ENCODE measurements at places on chromosomes 12 and 14.
A peak's percentile ranks its signal among the peaks of the same experiment; 100 is the strongest.

DNA sequence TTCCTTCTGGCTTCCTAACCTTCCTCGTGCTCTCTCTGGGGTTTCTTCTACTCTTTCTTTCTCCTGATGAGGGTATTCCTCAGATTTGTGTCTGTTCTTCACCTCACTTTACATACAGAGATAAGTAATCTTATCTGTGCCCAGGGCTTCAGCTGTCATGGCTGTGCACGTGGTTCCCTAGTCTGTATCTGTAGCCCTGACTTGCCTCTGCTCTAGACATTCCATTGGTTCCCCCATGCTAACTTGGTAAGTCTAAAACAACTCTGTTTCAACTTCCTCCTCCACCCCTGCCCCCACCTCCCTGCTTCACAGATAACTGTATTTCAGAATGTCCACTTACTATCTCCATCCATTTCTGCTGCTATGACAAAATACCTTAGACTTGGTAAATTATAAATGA, 10.8 kb downstream of the DIP2B start:
- no peak for DNase-seq

- no peak for DNase-seq
These were observed 12.2 kb upstream of the ITPR2 start for GRCh38 chr12:26845057-26845666.

DNA sequence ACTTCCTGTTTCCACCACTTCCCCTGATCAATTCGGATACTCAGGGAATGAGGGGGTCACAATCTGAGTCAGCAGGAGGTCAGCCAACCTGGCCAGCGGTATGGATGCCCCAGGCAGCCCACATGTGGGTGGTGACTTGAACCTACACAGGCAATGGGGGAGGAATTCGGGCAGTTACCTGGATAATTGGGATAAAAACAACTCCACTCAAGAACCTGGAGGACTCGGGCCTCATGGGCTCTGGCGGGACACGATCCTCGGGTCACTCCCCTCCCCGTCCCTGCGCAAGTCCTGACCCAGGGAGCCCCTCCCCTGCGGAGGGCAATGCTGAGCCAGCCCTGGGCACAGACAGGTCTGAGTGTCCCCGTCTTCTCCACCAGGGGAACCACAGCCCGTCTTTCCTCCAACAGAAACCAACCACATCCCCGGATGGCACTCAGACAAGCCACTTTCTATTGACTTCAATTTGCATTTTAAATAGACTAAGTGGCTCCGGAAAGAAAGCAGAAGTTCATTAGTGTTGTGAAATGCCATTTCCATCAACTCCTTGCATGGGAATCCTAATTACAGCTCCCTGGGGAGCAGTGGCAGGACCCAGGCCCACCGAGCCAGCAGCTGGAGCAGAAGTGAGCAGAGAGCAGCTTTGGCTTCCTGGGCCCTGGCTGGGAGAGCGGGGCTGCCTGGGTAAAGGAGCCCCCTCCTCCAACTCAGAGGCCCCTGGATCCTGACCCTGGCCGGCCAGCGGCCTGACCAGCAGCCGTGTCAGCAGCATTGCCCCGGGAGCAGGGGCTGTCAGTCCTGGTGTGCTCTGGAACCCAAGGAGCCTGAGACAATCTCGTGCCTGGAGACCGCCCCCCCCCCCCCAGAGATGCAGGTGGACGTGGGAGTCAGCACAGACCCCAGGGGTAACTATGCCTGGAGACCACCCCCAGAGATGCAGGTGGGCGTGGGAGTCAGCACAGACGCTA, 374.1 kb downstream of the ADGRD1 start:
- no peak for DNase-seq

DNA sequence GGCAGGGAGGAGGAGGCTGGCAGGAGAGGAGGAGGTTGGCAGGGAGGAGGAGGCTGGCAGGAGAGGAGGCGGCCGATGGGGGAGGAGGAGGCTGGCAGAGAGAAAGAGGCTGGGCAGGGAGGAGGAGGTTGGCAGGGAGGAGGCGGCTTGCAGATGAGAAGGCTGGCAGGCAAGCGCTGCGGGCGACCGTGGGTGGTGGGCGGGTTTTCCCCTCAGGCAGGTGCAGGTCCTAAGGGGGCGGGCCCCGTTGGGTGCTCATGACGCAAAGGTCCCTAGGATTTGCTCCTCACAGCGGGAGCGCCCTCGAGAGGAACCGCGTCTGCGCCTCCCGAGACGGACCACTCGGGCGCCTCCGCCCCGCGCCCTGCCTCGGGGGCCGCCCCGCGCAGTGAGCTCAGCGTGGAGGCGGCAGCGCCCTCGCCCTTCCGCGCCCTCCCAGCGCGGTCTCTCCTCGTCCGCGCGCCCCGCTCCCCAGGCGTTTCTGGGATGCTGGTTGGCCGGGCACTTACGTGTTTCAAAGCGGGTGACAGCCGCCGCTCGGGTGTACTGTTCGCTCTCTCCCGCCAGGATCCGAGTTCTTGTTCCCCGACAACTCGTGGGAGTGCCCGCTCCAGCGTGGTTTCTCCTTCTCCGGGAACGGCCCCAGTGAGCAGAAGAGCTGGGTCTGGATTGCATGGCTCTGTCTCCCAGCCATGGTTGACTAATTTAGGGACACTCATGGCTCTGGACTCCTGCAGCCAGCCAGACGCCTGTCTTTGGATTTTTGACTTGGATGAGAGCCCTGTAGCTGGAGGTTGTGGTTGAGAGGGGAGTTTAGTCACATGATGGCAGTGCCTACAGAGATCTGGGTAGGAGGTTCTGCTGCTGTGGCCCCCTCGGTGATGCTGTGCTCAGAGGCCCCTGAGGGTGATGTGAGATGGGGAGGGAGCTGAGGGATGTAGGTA, 64.1 kb upstream of the PPP4R3A start:
- peak; percentile 79 for DNase-seq

- no peak for DNase-seq
These were observed 498 bp downstream of the SLC39A2 start for GRCh38 chr14:20999591-20999990.

- peak; percentile 42 for DNase-seq
These were observed 702 bp downstream of the FAM222A start for GRCh38 chr12:109714141-109714912.

GRCh38 chr12:4648104-4648500, 749 bp downstream of the AKAP3 start:
- DNase-seq, result no peak

GRCh38 chr12:12665194-12665593, 30.8 kb downstream of the GPR19 start:
- no peak for DNase-seq

GRCh38 chr12:47801904-47802246, 17.8 kb downstream of the HDAC7 start:
- no peak for DNase-seq

DNA sequence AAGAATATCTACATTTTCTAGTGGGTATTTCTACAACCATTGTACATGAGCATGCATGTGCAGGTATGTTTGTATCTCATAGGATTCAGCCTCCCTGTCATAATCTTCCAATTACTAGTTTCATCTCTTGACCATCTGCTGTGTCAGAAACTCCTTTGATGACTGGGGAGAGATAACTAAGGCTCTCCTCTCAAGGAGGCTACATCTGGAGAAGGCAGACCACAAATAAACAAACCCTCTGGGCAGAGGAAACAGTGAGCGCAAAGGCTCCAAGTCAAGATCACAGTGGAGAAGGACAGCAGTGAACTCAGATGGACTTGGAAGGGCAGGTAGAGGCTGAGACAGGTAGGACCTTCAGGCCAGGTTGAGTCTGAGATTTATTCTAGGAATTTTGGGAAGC, 166.4 kb downstream of the PELI2 start:
- no peak for DNase-seq

DNA sequence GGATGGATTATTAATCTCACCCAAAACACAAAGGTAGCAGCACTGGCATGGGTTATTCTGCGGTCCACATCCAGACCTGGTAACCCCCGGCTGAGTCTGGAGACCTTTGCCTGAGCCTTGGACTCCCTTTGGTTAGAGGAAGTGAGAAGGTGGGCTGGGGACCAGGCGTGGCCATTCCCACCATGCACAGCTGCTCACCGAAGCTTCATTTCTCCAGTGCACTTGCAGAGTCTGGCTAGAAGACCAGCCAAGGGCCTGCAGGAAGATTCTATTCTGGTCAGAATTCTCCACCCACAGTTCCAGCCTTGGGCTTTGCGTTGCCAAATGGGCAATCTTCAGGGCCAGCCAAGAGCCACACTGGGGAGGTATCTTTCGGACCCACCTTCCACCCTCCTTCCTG, 73.0 kb downstream of the LGMN start:
- DNase-seq, result no peak

DNA sequence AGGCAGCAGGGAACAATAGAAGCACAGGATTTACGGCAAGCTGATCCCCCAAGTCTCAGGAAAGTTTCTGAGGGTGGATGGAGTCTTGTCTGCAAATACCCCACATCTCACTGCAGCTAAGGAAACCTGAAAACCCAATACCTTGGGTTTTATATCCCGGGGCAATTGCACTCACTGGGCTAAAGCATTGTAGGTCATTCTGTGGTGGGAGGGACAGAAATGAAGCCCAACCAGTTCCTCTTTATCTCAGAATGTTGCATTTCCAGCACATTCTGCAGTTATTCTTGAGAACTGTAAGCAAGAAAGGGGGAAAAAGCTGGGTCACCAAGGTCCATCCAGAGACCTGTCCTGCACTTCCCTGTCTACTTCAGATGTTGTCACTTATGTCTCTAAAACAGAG, 39.8 kb downstream of the C12orf42 start:
- no peak for DNase-seq

GRCh38 chr12:118098911-118099671, 4.7 kb downstream of the VSIG10 start:
- DNase-seq, result no peak

DNA sequence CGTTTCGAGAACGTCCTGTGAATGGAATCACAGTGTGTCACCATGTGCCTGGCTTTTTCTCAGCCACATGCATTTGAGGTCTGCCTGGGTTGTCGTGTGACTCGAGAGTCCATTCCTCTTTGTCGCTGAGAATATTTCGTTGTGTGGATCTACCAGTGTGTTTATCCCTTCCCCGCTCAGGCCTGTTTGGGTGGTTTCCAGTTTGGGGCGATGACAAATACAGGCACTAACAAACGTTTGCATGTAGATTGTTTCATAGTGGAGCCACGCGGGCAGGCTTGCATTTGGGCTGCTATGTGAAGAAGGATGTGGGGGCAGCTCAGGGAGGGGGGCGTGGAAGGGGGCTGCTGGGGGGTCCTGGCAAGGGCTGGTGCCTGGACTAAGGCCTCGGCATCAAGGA, 14.1 kb downstream of the RIN3 start:
- no peak for DNase-seq

DNA sequence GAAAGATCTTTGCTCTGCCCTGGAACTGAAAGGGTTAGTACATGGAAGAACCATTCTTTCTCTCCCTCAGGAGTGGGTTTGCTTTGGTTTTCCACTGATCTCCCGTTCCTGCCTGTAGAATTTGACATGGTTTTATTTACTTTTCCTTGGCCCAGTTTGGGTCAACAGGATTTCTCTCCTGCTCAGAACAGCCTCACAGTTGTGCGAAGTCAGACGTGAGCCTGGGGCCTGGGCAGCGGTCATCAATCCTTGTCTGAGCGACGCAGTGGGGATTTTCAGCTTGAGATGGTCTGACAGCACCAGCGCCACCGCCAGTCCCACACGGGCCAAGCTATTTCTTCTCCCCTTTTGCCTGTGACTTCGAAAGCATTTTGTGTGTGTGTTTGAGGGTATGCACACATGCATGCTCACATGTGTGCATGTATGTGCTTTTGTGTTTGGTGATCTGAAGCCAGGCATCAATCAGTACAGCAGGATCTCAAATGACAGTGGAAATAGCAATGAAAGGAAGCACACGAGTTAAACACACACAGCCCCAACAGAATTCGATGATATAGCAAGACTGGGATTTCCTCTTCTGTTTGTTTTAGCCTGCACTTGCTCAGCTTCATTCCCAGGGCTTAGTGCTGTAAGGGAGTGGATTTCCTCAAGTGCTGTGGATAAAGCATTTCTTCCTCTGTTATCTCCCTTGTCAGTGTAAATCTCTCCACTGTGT, 58.3 kb downstream of the SMOC1 start:
- no peak for DNase-seq

DNA sequence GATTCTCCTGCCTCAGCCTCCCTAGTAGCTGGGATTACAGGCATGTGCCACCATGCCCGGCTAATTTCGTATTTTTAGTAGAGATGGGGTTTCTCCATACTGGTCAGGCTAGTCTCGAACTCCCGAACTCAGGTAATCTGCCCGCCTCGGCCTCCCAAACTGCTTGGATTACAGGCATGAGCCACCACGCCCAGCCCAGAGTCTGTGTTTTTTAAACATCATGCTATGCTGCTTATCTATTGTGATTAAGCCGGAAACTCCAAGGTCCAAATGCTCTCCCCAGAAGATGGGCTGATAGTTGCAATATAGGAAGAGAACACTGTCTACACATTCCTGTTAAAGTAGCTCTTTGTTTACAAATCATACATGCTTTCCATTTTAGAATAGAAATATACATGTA, 30.5 kb upstream of the MAX start:
- no peak for DNase-seq

GRCh38 chr12:14843425-14843887, at the start of gene ART4:
Gene ART4, minus strand, starts transcription at chr12:14843526. Its CDS starts 413 bp downstream, at chr12:14843113.
- no peak for DNase-seq

- DNase-seq, result no peak
These were observed 75.0 kb downstream of the PRMT8 start for GRCh38 chr12:3565985-3566384.

DNA sequence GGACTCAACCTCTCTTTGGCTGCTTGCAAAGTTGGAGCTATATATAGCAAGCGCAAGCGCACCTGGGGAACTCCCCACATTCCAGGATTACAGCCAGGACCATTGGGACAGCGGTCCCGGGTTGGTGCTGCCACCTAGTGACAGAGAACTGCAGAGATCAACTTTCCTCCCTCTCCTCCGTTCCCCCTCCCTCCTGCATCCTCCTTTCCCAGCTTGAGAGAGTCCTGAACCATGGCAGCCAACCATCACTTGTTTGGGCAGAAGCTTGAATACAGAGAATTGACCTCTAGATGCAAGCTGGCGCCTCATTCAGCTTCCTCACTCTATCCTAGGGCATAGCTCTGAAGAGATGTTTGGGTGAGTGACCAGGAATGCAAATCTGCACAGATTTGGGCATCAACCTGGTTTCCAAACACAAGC, 17.4 kb upstream of the FLVCR2 start:
- DNase-seq, result no peak
